HCT116 (cell line): ENCODE measurements at places on chromosomes 3 and 15. TPM values are rescaled to one million over a fixed set of nuclear protein-coding genes. Genes with fewer than 3 reads are reported as not detected.

GALNT15 gene
- total RNA-seq: 0.05 TPM

DUOXA1 gene
- total RNA-seq: 2.3 TPM

TAGLN3 gene
- total RNA-seq: 0.64 TPM

CMTM7 gene
- total RNA-seq: 62.6 TPM

EPHA3 gene
- total RNA-seq: not detected

LIPC gene
- not detected for total RNA-seq

ITIH3 gene
- total RNA-seq: 0.44 TPM

SCN5A gene
- 11.5 TPM for total RNA-seq

SLC24A5 gene
- not detected for total RNA-seq

SYNPR gene
- total RNA-seq: not detected

PARP15 gene
- total RNA-seq: 0.12 TPM

THAP10 gene
- total RNA-seq: 2.8 TPM

GOLGA8S gene
- 0.15 TPM for total RNA-seq

CILP gene
- not detected for total RNA-seq

ADAMTS17 gene
- 4.2 TPM for total RNA-seq

DNAH1 gene
- 5.5 TPM for total RNA-seq

LRRN1 gene
- 0.10 TPM for total RNA-seq

GOLGA8M gene
- 0.44 TPM for total RNA-seq

C3orf20 gene
- 0.20 TPM for total RNA-seq

HYAL3 gene
- 10.3 TPM for total RNA-seq

GOLGA6L9 gene
- 4.3 TPM for total RNA-seq

MKRN3 gene
- 10.1 TPM for total RNA-seq

CCDC33 gene
- total RNA-seq: 0.15 TPM

UROC1 gene
- total RNA-seq: not detected

GRAMD2A gene
- 8.0 TPM for total RNA-seq

CP gene
- 0.52 TPM for total RNA-seq

RAD51 gene
- total RNA-seq: 20.9 TPM

SNTN gene
- not detected for total RNA-seq

CPNE9 gene
- total RNA-seq: 0.98 TPM

DIPK2A gene
- 11.0 TPM for total RNA-seq

TERC gene
- total RNA-seq: 47.0 TPM

OSTN gene
- not detected for total RNA-seq

WDR93 gene
- total RNA-seq: 0.42 TPM
